ENCODE measurements at places on chromosomes 7 and 10.

GRCh38 chr7:36010656-36011587 lies 142.1 kb upstream of the EEPD1 start:
- no peak for DNase-seq

DNA sequence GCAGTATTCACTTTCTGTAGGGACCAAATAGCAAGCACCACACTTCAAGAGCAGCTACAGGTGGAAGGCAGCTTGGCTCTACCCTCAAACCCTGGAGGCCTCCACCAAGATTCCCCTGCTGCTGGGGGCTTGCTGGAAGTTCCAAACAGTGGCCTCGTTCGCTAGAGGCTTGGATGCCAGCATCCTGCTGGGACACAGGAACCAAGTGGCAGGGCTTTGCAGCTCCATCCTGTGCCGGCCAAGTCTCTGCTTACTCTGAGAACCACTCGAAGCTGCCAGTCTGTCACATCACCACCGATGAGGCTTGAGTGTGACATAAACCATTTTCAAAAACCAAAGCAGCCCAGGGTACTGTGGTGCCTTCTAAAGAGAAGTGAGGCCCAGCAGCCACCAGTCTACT lies 69.2 kb upstream of the UNC5B start:
- DNase-seq, result no peak

GRCh38 chr10:21173802-21174714 lies 276.9 kb upstream of the NEBL start:
- DNase-seq, result peak; percentile 91

GRCh38 chr7:23622506-23622925 lies 25.3 kb downstream of the CCDC126 start:
- no peak for DNase-seq
